ENCODE measurements at places on chromosomes 3 and 15.

- H3K27ac ChIP-seq = no peak overlapping the region
- H3K27me3 ChIP-seq = no peaks in the 10 kb centered on the region
- no peaks in the 10 kb centered on the region for H3K4me1 ChIP-seq
- H3K36me3 ChIP-seq = no peaks in the 10 kb centered on the region
- ATAC-seq = no peak
- no peak overlapping the region for H3K4me3 ChIP-seq
Observed at GRCh38 chr15:27422997-27423396, 452.0 kb downstream of the GABRG3 start.

- H3K27ac ChIP-seq = no peak overlapping the region
- no peak overlapping the region for H3K4me3 ChIP-seq
- no peaks in the 10 kb centered on the region for H3K27me3 ChIP-seq
- no peaks in the 10 kb centered on the region for H3K4me1 ChIP-seq
Observed at GRCh38 chr15:90326441-90326840, 25.6 kb upstream of the ZNF774 start.

DNA sequence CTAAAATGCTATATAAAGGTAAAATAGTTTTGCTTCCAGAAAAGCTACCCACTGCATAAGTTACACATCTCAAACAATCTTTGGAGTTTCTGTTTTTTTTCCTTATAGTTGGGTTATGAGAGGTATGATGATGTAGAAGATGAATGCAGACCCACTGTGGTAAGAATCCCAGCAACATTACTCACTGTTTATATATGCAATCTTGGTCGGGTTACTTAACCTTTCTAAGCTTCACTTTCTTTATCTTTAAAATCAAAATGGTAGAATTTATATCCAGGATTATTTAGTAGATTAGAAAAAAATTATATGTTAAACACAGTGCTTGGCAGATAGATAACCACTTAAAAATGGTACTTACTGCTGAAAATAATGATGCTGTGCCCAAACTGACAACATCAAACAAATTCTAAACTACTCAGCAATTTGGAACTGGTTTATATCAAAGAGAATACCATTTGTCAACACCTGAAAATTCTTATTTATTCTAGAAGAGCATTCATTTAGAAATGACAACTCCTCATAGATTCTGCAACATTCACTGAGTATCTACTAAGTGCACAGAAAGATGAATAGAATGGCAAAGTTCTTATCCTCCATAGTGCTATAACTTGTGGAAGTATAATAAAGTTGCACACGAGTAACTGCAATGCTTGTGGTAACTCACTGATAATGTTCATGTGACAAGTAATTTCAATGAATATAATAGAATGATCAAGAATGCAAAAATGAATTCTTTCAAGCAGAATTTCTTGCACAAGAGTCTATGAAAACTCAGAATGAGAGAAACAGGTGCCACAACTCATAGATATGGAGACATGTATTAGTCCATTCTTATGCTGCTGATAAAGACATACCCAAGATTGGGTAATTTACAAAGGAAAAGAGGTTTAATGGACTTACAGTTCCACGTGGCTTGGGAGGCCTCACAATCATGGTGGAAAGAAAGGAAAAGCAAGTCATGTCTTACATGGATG lies 129.0 kb upstream of the SLC7A14 start:
- H3K27me3 ChIP-seq = no peaks in the 10 kb centered on the region
- ATAC-seq = no peak
- H3K4me1 ChIP-seq = no peaks in the 10 kb centered on the region
- H3K4me3 ChIP-seq = no peak overlapping the region

- no peaks in the 10 kb centered on the region for H3K36me3 ChIP-seq
- H3K4me3 ChIP-seq = no peak overlapping the region
- no peaks in the 10 kb centered on the region for H3K27me3 ChIP-seq
- no peak for ATAC-seq
Observed at GRCh38 chr15:69807721-69808120, 290.0 kb downstream of the TLE3 start.

GRCh38 chr3:3117651-3118050 lies 7.5 kb upstream of the IL5RA start:
- H3K27ac ChIP-seq = no peak overlapping the region
- H3K4me1 ChIP-seq = no peaks in the 10 kb centered on the region
- H3K27me3 ChIP-seq = peaks cover 6% of the 10 kb centered on the region
- H3K4me3 ChIP-seq = no peak overlapping the region

DNA sequence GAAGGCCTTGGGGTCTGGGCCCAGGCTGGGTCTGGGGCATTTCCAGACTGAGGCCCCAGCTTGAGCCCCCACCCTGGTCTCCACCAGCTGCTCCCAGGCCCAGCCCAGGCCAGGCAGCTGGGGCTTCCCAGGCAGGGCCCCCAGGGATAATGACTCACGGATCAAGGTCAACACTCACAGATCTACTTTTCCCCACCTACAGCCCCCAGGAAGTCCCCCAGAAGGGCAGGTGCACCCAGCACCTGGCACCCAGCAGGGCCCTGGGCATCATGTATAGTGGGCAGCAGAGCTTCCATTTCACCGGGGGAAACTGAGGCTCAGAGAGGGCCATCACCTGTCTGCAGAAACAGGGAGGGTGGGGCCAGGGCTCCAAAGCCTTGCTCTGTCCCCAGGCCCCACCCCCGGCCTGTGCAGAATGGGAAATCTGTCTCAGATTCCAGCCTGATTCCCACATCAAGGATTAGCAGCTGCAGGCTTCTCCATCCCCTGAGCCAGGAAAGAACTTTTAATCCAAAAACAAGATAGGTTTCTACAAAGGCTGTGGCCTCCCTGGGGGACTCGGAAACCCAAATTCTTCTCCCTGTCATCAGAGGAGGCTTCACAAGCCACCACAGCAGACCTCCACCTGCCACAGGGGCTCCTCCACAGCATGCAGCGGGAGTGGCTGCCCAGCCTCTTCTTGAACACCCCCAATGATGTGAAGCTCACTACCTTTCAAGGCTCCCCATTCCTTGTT lies 49.8 kb downstream of the IQSEC1 start:
- ATAC-seq = no peak
- no peaks in the 10 kb centered on the region for H3K27me3 ChIP-seq
- no peaks in the 10 kb centered on the region for H3K4me1 ChIP-seq

DNA sequence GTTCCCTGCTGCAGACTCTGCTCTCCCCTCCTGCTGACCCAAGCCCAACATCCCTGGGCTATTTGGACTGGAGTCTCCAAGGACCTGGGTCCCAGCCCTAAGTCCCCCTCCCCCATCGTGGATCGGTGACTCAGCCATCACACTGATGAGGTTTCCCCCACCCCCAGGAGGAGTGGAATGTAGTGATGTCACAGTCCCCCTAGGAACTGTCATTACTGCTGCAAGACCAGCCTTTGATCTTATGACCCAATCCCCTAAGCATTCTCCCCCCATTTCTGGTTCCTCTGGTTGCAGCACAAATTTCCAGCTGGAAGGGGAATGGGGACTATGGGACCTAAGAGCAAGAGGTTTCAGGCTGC lies 63.4 kb upstream of the CSPG4 start:
- no peaks in the 10 kb centered on the region for H3K27me3 ChIP-seq
- H3K4me3 ChIP-seq = no peak overlapping the region
- ATAC-seq = no peak
- no peak overlapping the region for H3K27ac ChIP-seq

DNA sequence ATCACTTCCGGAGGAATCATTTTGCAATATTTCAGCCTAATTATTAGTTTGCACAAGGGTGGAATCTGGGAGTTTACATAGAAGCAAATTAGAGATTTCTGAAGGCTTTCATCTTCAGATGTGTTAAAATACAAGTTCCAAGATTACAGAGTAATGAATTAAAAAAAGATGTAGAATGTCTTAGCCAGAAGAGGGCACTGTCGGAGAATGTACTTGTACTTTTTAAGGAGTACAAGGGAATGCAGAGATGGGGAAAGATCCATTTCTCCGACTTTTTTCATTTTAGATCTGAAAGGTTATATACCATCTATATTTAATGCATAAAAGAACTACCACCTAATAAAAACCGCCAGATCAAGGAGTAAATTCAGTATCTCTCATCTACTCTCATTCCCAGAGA lies 43.1 kb upstream of the WDR5B start:
- no peak overlapping the region for H3K4me3 ChIP-seq
- H3K27ac ChIP-seq = no peak overlapping the region
- no peaks in the 10 kb centered on the region for H3K4me1 ChIP-seq
- ATAC-seq = peak; percentile 50
- H3K36me3 ChIP-seq = no peaks in the 10 kb centered on the region

DNA sequence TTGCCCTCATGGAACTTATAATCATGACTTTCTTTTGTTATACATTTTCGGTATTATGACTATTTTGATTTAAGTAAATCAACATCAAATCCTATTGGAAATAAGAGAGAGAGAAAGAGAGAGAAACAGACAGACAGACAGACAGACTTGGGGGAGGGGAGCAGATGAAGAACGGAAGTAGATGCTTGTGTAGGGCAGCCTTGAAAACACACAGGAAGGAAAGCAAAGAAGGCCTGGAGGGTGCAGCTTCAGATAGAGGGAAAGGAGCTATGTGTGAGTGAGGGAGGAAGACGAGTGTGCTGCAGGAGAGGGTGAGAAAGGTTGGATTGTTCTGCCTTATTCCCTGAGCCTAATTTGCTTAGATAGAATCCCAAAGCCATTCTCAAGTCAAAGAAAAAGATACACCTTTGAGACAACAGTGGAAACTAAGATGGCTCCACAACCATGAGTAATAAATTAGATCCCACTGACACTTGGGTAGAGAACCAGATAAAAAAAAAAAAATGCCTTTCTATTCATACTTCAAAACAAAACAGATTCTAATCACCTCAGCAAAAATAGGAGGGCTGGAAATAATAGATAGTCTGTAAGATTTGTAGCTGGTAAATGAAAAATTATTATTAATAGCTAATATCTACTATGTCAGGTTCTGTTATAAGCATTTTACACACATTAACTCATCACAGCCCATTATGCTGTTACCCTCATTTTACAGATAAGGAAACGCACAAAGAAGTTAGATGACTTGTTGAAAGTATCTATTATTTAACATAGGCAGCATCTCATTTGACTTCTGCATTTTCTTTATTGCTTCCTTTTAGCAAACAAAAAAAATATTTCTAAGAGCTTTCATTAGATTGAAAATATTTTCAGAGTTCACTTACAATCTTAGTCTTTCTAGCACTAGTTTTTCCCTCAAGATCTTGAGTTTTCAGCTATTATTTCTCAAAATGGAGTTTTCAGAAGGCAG lies 214.1 kb downstream of the TNIK start:
- H3K36me3 ChIP-seq = no peaks in the 10 kb centered on the region
- no peaks in the 10 kb centered on the region for H3K4me1 ChIP-seq
- no peak overlapping the region for H3K27ac ChIP-seq
- H3K27me3 ChIP-seq = no peaks in the 10 kb centered on the region

DNA sequence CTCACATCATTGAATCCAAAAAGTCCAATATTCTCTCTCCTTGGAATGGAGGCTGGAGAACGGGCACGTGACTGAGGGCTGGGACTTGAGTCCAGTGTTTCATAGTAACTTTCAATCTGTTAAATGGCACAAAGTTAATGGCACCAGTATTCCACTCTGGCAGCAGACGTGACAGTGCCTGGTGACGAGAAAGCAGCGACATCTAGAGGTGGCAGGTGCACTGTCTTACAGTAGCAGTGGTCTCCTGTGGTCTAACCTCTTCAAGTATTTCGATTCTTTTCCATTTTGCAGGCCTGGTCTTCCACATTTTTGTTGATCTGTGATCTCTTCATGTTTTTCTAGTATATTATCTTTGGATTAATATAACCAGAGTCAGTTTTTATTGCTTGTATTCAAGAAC lies 107.1 kb downstream of the OXSM start:
- H3K4me1 ChIP-seq = no peaks in the 10 kb centered on the region
- no peaks in the 10 kb centered on the region for H3K27me3 ChIP-seq
- H3K27ac ChIP-seq = no peak overlapping the region
- H3K36me3 ChIP-seq = no peaks in the 10 kb centered on the region
- no peak overlapping the region for H3K4me3 ChIP-seq

- H3K27ac ChIP-seq = peak overlapping the region; percentile 90
- H3K4me3 ChIP-seq = peak overlapping the region; percentile 65
- ATAC-seq = peak; percentile 59
- H3K36me3 ChIP-seq = no peaks in the 10 kb centered on the region
- H3K27me3 ChIP-seq = no peaks in the 10 kb centered on the region
Observed at GRCh38 chr3:155805204-155805801, 775 bp downstream of the C3orf33 start.

DNA sequence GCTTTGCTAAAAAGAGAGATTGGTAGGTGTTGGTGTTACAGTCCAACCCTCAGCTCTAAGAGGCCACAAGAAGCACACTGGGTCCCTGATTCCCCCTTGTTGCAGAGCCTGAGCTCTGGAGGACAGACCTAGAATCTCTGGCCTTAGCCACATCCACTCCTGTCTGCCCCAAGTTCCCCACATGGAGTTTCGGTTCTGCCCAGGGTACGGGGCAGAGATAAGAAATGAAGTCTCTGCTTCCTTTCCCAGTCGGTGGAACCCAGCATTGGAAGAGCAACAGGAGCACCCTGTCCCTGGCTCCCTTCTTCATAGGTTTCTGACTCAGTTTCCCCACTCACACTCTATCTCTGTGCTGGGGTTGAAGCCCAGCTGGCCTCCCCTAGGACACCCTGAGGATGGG lies 13.2 kb downstream of the PRR23E start:
- no peaks in the 10 kb centered on the region for H3K36me3 ChIP-seq
- no peaks in the 10 kb centered on the region for H3K4me1 ChIP-seq
- H3K27me3 ChIP-seq = peaks cover 53% of the 10 kb centered on the region
- no peak overlapping the region for H3K4me3 ChIP-seq
- H3K27ac ChIP-seq = no peak overlapping the region
